ENCODE measurements at places on chromosomes 13 and 19.

GRCh38 chr13:33053397-33054066 is 37.3 kb downstream of the KL start:
- no peak for DNase-seq

DNA sequence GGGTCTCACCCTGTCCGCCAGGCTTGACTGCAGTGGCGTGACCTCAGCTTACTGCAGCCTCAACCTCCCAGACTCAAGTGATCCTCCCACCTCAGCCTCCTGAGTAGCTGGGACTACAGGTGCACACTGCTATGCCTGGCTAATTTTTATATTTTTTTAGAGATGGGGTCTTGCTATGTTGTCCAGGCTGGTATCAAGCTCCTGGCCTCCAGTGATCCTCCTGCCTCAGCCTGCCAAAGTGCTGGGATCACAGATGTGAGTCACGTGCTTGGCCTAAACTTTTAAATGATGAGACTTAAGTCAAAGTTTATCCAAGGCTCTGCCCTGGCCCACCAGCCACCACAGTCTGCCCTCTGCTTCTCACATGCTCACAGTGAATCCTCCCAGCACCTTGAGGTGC is 2.2 kb downstream of the C19orf33 start:
- no peak for DNase-seq

DNA sequence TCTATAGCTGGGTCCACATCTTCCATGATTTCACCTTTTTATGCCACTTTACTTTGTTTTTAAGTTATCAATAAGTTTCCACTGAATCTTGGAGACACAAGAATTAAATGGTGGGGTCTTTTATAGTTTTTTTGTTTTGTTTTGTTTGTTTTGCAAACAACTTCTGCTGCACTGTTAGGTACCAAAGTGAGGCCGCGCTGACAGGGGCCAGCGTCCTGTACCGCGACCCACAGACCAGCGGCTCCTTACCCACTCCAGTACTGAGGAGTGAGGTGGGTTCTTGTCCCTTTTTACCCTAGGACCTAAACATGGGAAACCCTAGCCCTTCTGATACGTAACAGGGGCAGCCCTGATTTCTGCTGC is 75.8 kb upstream of the MCF2L start:
- no peak for DNase-seq

DNA sequence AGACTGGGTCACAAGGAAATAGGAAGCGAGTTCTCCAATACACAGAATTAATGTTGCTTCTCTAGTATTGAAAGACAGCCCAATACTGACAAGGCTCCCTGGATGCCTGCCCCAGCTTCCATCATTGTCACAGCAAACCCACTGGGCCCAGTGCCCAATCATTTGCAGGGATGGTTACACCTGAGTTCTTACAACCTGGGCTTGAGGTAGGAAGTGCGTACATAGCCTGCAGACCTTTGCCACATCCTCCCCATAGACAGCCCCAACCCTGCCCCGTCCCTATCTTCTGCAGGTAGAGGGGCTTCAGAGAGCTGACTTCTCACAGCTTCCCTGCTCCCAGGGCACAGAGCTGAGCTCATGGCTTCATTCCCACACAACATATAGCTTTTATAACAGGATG is 108.1 kb upstream of the UBL3 start:
- no peak for DNase-seq

DNA sequence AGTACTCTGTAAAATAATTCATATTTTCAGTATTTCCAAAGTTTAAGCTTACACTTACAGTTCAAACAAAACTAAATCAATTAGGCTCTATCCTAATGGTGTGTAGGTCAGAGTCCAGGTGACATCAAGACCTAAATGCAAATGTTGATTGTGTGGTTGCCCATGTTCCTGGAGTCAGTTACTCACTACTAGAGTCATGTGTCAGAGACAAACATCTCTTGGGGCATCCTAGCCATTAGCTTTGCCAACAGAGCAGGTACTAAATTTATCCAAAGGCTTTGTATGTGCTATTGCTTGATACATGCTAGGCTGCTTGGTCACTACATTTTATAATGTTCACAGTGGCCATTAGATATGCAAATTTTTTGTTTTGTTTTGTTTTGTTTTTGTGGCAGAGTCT is 11.7 kb downstream of the SPRY2 start:
- DNase-seq = no peak

- no peak for DNase-seq
Measured at GRCh38 chr19:14198384-14199376, 7.3 kb downstream of the ADGRL1 start.

- no peak for DNase-seq
Measured at GRCh38 chr13:44395976-44396694, 22.5 kb downstream of the SERP2 start.

- no peak for DNase-seq
Measured at GRCh38 chr13:112450118-112450903, 74.2 kb downstream of the SPACA7 start.

- DNase-seq = peak; percentile 97
Measured at GRCh38 chr19:50510700-50511068, 307 bp downstream of the JOSD2 start.

DNA sequence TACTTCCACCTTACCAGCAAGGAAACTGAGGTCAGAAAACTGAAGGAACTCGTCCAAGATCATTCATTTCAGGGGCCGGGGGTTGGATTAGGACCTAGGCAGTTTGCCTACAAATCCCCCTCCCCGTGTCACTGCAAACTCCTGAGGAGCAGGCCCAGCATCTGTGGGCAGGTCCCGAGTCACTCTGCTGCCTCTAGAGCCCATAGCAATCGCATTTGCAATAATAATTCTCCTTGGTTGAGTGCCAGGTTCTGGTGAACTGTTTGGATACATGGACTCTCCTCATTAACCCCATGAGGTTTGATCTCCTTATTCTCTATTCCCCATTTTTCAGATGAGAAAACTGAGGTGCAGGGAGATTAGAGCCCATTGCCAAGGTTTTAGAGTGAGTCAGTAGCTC is 903 bp downstream of the PIN1 start:
- DNase-seq = no peak

GRCh38 chr19:53945998-53946397 is 16.7 kb upstream of the CACNG8 start:
- DNase-seq = no peak

- DNase-seq = no peak
Measured at GRCh38 chr19:10878253-10878652, 6.9 kb downstream of the CARM1 start.

DNA sequence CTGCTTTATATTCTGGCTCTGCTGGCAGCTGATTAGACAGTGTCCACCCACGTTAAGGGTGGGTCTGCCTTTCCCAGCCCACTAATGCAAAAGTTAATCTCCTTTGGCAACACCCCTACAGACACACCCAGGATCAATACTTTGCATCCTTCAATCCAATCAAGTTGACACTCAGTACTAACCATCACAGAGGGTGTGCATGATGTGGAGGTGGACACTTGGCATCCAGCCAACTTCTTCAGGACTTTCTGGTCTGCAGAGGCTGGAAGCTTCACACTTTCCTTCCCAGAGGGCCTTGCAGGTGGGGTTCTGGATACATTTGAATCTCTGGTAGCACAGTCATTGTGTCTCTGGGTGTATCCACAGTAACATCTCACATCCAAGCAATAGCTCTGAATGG is 18.9 kb upstream of the IGFL1 start:
- no peak for DNase-seq
